Posterior vena cava (tissue), 2 donors: ENCODE measurements at places on chromosomes 12 and 14. TPM values are rescaled to one million over a fixed set of nuclear protein-coding genes. Genes with fewer than 3 reads are reported as not detected.
A peak's percentile ranks its signal among the peaks of the same experiment; 100 is the strongest.

SNX6 gene
- total RNA-seq, result 84.6 TPM

FGF6 gene
- total RNA-seq, result not detected

GRCh38 chr14:63387711-63388110, 69.0 kb upstream of the GPHB5 start:
- no peak for DNase-seq

DNA sequence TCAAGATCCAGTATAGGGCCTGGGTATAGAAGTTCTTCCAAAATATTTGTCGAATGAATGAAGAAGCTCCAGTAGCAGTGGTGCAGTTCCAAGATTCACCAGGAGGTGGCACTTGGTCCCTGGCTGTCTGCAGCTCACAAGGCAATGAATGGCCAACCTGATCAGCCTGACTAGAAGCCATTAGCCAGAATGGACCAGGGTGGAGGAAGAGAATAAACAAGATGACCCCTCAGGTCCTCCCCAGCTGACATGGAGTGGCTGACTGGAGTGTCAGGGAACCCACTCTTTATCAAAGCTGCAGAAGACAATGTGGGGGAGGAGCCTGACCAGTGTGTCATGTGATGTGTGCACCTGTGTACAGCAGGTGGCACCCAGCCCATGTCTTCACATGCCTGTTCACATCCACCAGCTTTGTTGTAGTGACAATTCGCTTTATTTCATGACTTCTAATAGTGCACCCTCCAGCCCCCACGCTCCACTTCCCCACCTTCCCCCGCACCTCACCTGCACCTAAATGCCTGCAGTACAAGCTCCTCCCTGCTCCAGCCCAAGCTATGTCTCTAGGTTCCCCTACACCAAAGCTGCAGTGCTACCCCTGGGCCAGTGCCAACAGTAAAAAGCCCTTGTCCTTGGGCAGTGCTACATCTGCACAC, 3.0 kb downstream of the LTBP2 start:
- peak; percentile 94 for DNase-seq

- DNase-seq, result no peak
Measured at GRCh38 chr12:105218434-105218833, 17.5 kb downstream of the APPL2 start.
